Progenitor cell of endocrine pancreas (in vitro differentiated cells): ENCODE measurements at places on chromosomes 2 and 18. TPM values are rescaled to one million over a fixed set of nuclear protein-coding genes. Genes with fewer than 3 reads are reported as not detected.

DNA sequence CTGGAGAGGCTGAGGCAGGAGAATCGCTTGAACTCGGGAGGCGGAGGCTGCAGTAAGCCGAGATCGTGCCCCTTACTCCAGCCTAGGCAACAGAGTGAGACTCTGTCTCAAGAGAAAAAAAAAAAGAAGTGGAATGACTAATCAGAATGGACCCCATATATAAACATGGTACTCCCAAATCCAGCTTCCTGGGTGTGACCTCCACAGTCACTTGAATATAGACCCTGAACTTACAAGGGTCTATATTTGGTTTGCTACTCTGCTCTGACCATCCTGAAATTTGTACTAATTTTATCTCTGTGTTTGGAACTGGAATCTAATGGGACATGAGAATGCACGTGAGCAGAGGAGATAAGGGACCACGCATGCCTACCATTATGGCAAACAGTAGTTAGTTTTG, 275.0 kb downstream of the TNS1 start:
- no peak for DNase-seq

DNA sequence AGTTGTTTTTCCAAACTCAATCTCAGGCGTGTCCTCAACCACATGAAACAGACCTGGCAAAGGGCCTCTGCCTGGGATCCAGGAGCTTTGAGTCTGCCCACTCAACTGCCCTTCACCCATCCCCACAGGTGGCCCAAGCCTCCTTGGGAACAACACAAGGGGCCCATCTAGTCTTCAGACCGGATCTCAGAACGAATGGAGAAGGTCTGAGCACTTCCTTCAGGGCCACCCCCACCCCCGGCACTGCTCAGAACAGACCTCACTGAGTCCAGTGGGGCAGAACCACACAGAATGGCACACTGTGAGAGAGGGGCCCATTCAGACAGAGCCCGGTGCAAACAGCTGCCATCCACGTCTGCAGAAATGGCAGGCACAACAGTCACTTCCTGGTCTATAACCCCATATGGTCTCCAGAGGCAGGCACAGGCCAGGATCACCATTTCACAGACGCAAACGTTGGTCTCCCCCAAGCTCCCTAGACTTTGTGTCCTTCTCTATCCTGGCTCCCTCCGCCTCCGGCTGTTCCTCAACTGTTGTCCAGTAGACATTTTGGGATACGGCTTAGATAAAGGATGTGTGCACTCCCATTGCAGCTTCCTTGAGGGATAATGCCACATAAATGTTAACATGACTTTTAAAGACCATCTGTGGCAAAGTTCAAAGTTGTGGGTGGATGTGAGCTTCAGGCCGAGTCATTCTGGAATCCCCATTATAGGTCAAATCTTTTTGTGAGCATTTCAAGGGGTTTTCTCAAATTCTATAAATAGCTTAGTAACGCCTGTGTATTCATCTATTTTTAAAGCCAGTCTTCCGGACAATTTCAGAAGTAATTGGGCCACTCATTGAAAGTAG, 149.7 kb downstream of the SMAD7 start:
- no peak for DNase-seq

SERPINB11 gene
- total RNA-seq: not detected in 2 replicates

GRCh38 chr18:48783616-48784520, 166.9 kb downstream of the SMAD7 start:
- DNase-seq: no peak

DNA sequence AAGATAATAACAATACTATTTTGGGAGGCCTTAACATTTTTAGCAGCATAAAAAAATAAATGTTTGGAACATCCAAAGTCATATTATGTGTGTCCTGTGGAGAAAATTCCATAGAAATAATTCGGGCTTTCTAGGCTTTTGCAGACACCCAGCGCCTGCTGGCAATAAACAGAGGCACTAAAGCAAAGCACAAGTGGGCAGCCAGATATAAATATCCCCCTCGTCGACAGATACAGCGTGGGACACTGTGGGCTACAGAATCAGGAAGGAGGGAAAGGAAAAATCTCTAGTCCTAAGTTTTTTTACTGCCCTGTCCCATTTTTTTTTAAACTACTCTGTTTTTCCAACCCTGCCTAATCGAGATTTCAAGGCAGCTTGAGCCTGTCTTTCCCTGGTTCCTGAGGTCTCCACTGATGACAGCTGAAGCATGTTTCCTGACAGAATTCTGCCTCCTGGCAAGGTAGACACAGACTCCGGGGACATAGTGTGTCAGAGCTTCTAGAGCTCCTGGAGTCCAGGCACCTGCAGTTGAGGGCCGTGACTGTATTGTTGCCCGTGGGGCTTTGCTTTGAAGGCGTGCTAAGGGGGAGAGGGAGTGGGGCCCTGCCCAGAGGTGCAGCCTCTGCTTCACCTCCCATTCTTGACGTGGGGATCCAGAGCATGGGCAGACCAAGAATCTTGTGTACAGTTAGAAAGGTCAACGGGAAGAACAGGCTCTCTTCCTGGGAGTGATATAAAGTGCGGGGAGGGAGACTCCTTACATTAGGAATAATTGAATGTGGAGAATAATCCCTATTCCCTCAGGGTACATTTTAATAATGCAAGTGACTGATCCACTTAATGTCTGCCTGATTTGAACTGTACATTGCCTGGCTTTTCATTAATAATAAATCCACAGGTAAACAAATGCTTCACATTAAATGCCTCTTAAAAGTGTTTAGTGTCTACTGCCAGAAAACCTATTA, 232.3 kb downstream of the DCC start:
- no peak for DNase-seq

IL1RL2 gene
- total RNA-seq: not detected in 2 replicates

DNA sequence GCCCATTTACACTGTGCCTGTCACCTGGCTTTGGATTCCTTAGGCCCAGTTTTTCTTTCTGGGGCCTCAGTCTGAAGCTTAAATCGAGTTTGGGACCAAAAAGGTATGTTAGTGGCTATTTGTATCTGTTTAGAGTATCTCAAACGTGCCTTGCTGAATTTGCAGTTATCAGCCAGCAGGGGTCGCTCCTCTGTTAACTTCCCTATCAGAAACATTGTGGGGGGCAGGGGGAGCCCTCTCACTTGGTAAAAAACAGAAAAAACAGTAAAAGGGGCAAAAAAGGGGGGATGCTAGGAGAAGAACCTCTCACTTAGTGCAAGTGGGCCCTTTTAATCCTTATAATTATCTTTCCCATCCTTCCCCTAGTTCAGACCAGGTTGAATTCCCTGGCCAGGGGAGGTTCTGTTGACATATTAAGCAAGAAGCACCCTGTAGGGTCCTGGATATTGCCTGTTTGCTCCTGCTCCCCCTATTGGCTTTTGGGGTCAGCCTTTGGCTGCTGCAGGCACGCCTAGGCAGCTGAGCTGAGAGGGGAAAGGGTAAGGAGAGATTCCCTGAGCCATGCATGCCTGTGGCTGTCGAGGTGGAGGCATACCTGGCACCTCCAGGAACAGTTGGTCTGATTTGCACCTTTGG, 8.8 kb upstream of the IFIH1 start:
- no peak for DNase-seq
